Thymus (tissue), 14 donors: ENCODE measurements at places on chromosomes 12 and 14.
A peak's percentile ranks its signal among the peaks of the same experiment; 100 is the strongest.

- peak; percentile 66 for DNase-seq
Measured at GRCh38 chr14:63650256-63650952, 8.7 kb upstream of the WDR89 start.

- DNase-seq: no peak
Measured at GRCh38 chr12:106866426-106867080, 89.2 kb upstream of the TMEM263 start.

DNA sequence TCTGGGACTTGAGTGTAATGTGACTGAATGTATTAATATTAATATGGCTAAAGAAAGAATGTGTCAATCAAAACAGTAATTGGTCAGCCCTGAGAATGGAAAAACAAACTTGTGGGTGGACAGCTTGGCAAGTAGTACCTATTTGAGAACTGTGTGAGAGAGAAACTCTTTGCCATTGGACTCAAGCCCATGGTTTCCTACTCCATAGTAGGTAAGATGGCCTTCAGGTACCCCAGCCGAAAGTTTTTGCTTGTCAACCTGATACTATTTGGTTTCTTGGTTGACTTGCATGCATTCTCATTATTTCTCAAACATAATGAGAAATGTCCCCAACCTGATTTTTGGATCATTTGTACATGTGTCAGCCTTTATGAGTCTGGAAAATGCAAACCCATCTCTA is 391.1 kb downstream of the MDGA2 start:
- no peak for DNase-seq

- DNase-seq: no peak
Measured at GRCh38 chr12:110590806-110591326, 7.7 kb upstream of the PPTC7 start.

GRCh38 chr14:68759017-68759560 is 33.8 kb downstream of the ZFP36L1 start:
- DNase-seq: no peak

DNA sequence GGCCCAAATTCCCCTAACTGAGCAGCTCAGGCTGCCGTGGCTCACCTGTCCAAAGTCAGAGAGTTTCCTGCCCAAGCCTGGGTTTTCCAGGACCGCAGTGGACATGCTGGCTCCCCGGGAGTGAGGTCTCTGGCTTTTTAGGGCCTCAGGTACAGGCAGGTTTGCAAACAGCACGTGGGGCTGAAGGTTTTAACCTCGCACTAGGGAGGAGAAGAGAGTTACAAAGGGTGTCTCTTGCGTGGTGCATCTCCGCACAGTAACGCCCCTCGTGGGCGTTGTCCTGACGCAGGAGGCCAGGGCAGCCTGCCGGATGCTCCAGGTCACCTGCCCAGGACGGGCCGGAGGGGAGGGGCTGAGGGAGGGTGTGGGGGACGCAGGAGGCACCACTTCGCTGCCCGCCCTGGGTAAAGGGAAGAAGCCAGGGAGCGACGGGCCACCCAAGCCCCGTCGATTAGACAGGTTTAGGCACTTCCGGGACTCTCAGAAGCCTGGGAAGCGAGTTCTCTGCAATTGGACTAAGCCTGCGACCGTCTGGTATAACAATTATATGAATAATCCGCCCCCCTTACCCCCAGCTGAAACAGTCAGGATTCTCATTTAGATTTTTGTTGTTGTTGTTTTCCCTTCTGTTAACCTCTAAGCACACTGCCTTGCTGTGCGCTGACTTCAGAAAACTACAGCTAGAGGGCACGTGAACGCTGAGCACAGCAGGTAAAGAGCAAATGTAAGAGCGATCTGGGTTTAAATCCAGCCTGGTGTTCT is at the start of gene PAH:
TSS of gene PAH (minus strand) at position 219 of the 762 bp plus-strand sequence. CDS start at position 105, 114 bp downstream.
- DNase-seq: no peak

- DNase-seq: no peak
Measured at GRCh38 chr14:74503291-74503937, 9.8 kb downstream of the ISCA2 start.

GRCh38 chr14:33737446-33737845 is 213.4 kb downstream of the EGLN3 start:
- DNase-seq: no peak

DNA sequence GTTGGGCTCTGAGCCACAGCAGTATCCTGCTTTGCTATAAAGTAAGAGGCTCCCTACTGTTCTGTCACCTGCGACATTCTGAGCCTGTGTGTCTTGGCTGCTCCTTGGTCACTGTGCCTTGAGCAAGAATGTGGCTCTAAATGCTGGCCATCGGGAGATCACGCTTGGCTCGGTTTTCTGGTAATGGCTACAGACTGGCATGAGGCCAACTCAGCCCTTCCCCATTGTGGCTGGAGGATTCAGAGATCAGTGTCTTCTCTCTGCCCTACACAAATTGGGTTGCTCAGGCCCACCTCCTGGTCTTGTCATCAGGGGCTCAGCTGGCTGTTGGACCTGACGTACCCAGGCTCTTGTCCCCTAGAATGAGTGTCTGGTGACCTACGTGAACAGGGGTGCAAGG is 94.5 kb downstream of the PLXNC1 start:
- DNase-seq: no peak

DNA sequence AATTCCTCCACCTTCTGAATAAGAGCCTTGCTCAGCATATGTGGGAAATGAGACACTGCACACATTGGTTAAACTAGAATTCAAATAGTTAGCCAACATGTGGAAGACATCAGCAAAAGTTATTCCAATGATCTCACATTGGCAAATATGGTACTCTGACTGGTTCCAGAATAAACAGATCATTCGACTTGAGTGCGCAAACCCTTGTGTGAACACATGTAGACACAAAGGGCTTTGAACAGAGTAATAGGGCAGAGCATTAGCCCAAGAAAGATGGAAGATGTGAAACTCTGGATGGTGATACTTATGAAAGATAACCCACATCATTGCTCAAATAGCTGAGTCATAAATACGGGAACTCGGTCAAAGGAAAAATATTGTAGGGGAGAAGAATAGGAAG is 1133.4 kb upstream of the SEL1L start:
- DNase-seq: no peak

DNA sequence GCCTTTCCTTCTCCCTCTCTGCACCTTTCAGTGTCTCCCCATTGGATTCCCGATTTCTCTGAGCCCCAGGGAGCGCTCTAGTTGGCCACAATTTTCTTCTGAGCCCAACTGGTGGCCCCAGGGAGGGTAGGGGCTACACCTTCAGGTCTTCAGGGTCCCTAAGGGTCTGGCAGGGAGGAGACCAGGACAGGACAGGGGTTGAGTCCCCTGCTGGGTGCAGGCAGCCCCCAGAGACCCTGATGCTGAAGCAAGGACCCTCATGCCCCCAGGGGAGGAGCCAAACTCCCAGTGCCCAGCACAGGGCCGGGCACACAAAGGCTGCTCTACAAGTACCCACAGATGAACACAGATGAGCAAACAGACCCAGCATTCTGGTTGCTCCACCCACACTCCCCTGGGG is 12.7 kb downstream of the FOXN4 start:
- no peak for DNase-seq

GRCh38 chr12:49332441-49332861 is 4.5 kb downstream of the C1QL4 start:
- no peak for DNase-seq

GRCh38 chr12:38911611-38912010 is 6.2 kb upstream of the CPNE8 start:
- no peak for DNase-seq

GRCh38 chr14:69605738-69606137 is 5.7 kb upstream of the SUSD6 start:
- no peak for DNase-seq

GRCh38 chr12:20463913-20464524 is 95.7 kb downstream of the PDE3A start:
- no peak for DNase-seq

DNA sequence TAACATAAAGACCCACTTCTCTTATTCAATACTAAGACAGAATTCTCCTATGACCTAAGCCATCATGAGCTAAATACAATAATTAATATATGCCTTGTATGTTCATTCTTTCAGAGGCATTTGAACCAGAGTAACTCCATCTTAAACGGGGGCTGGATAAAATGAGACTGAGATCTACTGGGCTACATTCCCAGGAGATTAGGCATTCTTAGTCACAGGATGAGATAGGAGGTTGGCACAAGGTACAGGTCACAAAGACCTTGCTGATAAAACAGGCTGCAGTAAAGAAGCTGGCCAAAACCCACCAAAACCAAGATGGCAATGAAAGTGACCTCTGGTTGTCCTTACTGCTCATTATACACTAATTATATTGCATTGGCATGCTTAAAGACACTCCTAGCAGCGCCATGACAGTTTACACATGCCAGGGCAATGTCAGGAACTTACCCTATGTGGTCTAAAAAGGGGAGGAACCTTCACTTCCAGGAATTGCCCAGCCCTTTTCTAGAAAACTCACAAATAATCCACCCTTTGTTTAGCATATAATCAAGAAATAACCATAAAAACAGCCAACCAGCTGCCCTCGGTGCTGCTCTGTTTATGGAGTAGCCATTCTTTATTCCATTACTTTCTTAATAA is 260.7 kb downstream of the SSPN start:
- no peak for DNase-seq

GRCh38 chr12:7130701-7131501 is 730 bp downstream of the CLSTN3 start:
- no peak for DNase-seq

DNA sequence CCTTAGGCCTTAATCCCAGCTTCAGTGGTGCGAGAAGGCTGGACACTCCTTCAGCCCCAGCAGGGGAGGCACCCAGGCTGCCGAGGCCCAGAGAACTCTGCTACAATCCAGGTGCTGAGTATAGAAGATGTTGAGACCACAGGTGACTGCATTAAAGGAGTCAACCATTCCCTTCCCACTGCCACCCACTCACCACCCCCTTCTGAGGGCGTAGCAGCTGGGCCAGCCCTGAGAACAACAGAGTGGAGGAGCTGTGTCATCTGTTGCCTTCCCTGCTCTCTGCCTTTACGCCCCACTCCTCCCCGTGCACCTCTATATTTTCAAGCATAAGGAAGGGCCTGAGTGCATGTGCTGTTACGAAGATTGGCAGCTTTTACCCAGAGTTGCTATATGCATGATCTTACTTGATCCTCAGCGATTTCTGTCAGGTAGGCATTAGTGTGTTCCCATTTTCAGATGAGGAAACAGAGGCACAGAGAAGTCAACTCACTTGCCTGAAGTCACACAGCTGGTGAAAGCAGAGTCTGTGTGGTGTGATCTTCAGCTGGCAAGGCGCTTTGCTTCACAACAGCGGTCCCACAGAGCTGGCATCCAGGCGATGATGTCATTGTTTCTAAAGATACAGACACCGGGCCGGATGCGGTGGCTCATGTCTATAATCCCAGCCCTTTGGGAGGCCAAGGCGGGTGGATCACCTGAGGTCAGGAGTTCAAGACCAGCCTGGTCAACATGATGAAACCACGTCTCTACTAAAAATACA is 46.7 kb downstream of the RIN3 start:
- DNase-seq: peak; percentile 63

- DNase-seq: no peak
Measured at GRCh38 chr12:103705927-103706326, 118.9 kb downstream of the STAB2 start.

GRCh38 chr12:6784296-6784695 is 5.0 kb upstream of the CD4 start:
- DNase-seq: no peak

- no peak for DNase-seq
Measured at GRCh38 chr12:88683628-88684027, 103.4 kb upstream of the KITLG start.

GRCh38 chr12:130526813-130527212 is 189.1 kb downstream of the PIWIL1 start:
- no peak for DNase-seq

DNA sequence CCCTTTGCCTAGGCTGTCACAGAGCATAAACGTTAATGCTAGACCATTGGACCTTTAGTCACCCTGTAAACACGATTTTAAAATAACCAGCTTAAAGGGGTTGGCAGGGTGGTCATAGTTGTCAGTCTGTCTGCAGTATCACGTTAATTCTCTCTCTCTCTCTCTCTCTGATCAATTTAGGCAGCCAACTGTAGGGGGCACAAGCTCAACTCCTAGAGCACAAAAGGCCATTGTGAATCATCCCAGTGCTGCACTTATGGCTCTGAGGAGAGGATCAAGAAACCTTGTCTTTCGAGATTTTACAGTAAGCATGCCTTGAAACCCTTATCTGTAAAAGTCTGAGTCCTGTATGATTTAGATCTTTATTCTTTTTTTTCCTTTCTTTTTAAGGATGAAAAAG is 97.1 kb downstream of the SCAF11 start:
- no peak for DNase-seq

- DNase-seq: peak; percentile 86
Measured at GRCh38 chr12:9951026-9951675, 19.0 kb upstream of the CLEC2A start.

GRCh38 chr14:20782280-20782890 is 1.3 kb downstream of the RNASE6 start:
- DNase-seq: peak; percentile 36

GRCh38 chr14:61258985-61259384 is 22.2 kb downstream of the TMEM30B start:
- no peak for DNase-seq

DNA sequence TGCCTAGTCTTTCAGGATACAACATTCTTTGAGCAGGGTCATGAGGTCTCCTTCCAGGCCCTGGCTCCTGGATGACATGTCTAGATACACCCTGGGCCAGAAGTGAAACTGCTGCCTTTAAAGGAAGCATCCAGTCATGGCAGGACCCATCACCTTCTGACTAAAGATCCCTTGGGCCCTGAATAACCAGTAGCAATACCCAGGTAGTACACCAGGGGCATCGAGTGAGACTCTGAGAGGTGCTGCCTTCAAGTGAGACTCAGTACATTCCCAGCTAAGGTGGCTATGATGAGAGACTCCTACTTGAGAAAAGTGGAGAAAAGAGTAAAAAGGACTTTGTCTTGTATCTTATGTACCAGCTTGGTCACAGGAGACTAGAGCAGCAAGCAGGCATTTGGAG is 23.5 kb downstream of the OR6C68 start:
- DNase-seq: no peak

DNA sequence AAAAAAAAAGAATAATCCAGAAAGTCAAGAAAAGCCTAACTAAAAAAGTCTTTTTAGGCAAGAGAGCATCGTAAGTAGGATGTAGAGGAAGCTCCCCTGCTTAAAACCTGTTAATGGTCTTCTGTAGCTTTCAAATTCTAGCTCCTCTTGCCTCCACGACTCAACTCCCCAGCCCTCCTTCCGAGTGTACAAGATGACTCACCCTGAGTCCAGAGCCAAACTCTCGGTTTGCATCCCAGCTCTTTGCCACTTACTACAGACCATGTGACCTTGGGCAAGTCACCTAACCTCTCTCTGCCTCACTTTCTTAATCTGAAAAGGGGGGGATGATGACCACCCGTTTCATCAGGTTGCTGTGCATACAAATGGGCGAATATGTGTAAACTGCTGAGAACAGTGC is 460.4 kb downstream of the DPF3 start:
- DNase-seq: no peak
